ENCODE measurements at places on chromosomes 6 and 20. TPM values are rescaled to one million over a fixed set of nuclear protein-coding genes. Genes with fewer than 3 reads are reported as not detected.

Gene GMPR
- total RNA-seq = 1.1 TPM

Gene CST2
- not detected for total RNA-seq

Gene COL11A2
- 0.59 TPM for total RNA-seq

Gene SYCP2L
- 0.36 TPM for total RNA-seq

Gene NOL7
- 69.7 TPM for total RNA-seq

Gene GTSF1L
- 0.23 TPM for total RNA-seq

Gene EPHA7
- total RNA-seq = not detected

Gene LINC00237
- total RNA-seq = not detected

Gene ERVFRD-1
- total RNA-seq = 0.07 TPM

Gene ZC2HC1B
- not detected for total RNA-seq

Gene TENT5A
- total RNA-seq = 1.4 TPM

Gene FIG4
- 9.1 TPM for total RNA-seq

Gene CDH26
- 0.43 TPM for total RNA-seq

Gene HLA-DQA1
- total RNA-seq = 21.5 TPM

Gene SHLD1
- total RNA-seq = 15.0 TPM

Gene DLGAP4
- 30.9 TPM for total RNA-seq

Gene LTB
- 767 TPM for total RNA-seq

Gene DSP
- 0.02 TPM for total RNA-seq

Gene GHRH
- not detected for total RNA-seq

Gene CLIC5
- 2.6 TPM for total RNA-seq

Gene TUBB1
- not detected for total RNA-seq

Gene LGSN
- not detected for total RNA-seq

Gene ETV7
- 2.7 TPM for total RNA-seq

Gene FOXS1
- total RNA-seq = not detected

Gene POPDC3
- not detected for total RNA-seq

Gene MYLK4
- total RNA-seq = 0.36 TPM

Gene HRH3
- total RNA-seq = not detected

Gene BPIFB4
- not detected for total RNA-seq

Gene PCK1
- total RNA-seq = not detected

Data from T-helper 2 cell treated with Interferon-gamma antibody and Interleukin-4, amounts not matched to agents 100 ng/mL and 5 ng/mL, for 36 hours (primary cell).